ENCODE measurements at places on chromosomes 1 and 21.
A peak's percentile ranks its signal among the peaks of the same experiment; 100 is the strongest.

DNA sequence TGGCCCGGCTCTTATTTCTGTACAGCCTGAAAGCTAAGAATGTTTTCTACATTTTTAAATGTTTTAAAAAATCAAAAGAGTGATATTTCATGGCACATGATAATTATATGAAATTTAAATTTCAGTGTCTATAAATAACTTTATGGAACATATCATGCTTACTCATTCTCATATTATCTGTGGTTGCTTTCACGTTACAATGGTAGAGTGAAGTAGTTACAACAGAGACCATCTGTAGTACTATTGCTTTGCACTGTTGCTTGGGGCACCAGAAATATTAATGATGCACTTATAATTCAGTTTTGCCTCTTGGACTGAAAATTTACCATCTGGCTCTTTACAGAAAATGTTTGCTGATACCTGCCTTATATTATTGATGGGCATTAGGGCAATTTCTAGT lies 481.6 kb downstream of the PLPP3 start:
- no peak for DNase-seq

DNA sequence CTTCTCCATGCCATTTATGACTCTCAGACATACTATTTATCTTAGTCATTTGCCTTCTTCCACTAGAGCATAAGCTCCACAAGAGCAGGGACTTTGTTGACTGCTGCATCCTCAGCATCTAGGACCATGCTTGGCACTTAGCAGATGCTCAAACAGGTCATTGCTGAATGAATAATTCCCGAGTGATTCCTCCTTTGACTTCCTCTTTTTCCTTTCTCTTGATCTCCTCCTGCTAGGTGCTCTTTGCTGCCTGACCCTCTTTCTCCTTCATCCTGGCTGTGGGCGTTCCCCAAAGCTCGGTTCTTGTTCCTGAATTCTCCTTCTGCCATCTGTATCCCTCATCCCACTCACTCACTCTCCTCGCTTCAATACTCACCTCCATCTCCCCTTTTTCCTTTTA lies 23.5 kb downstream of the SYT6 start:
- DNase-seq: no peak

DNA sequence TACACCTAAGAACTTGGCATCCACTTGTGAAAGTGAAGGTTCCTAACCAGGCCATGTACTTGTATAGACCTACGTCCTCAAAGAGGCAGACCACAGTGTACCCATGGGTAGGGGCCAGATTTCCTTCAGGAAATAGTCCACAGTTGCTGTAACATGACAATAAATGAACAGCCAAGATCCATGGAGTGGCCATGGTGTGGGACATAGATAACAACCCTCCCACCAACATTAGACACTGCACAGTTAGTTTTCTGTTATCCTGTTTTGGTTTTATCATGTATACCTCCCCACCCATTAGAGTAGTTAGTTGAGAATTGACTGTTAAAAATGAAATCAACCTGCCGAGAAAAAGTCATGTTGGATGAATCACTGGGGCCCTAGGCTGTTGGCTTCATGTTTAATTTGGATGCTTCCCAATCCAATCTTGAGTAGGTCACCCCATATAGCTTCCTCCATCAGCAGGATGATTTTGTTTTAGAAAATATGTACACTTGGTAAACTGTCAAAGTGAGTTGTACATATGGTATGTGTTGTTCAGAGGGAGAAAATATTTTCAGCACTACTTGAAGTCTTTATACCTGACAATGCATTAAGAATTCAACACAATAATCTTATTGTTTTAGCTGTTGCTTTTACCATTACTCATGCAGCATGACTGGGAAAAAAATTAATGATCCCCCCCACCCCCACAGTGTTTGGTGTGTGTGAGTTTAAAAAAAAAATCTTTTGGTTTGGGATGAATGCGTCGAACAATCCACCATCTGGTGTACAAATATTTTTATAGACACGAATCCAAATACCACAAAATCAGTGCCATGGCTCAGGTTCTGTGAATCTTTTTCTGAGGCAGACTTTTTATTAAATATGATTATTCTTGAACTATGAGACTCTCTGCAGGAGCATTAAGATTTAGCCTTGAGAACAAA lies 88.3 kb upstream of the ARHGAP29 start:
- peak; percentile 92 for DNase-seq

DNA sequence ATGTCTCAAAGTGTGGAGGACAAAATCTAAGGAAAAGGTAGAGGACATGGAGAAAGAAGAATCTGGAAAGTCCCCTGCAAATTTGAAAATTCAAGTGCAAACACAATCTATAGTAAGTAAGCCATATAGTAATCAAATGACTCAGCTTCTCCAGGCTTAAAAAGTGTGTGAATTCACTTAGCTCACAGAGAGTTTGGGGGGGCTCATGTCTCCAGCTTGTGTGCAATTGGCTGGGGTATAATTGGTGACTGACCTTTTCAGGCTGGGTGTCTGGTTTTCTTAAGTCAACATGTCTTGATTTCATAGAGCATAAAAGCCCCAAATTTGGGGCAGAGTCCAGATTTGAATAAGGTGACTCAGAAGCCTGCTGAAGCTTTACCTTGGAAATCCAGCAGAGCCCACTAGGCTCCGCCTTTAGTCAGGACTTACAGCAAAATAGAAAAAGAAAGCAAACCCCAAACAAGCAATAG lies 8.6 kb downstream of the CLDN14 start:
- no peak for DNase-seq

Measured in amniotic stem cell (primary cell).